ENCODE measurements at places on chromosomes 3 and 15.

GRCh38 chr3:139318431-139318816 is 25.4 kb upstream of the MRPS22 start:
- DNase-seq: no peak

GRCh38 chr3:14373753-14374376 is 28.5 kb upstream of the SLC6A6 start:
- no peak for DNase-seq

DNA sequence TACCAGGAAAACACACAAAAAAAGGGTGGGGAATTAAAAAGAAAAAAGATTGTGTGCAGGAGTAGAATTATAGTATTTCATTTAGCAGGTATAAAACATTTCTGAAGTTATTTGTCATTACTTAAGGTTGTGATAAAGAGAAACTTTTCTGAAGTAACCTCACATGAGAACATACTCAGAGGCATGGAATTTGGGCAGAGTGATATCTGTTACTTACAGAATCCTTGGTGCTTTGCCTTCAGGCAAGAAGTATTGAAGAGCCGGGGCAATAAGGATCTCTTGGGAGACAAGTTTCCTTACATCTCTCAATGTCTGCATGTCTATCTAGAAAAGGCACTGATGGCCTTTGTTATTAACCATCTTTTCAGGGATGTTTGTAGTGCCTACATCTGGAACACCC is 179.7 kb upstream of the ROBO1 start:
- DNase-seq: no peak

DNA sequence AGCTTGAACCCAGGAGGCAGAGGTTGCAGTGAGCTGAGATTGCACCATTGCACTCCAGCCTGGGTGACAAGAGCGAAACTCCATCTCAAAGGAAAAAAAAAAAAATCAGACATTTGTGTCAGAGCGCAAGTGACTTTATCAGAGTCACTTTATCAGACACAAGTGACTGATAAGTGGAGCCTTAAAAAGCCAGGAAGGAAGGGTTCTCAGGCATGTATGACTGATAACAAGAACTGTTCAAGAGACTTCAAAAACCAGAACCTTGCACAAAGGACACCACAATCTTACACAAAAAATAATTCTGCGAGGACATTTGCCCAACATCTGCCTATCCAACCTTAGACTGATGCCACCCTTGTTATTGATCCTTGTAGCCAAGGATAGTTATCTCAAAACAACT is 13.3 kb upstream of the CFAP44 start:
- no peak for DNase-seq

DNA sequence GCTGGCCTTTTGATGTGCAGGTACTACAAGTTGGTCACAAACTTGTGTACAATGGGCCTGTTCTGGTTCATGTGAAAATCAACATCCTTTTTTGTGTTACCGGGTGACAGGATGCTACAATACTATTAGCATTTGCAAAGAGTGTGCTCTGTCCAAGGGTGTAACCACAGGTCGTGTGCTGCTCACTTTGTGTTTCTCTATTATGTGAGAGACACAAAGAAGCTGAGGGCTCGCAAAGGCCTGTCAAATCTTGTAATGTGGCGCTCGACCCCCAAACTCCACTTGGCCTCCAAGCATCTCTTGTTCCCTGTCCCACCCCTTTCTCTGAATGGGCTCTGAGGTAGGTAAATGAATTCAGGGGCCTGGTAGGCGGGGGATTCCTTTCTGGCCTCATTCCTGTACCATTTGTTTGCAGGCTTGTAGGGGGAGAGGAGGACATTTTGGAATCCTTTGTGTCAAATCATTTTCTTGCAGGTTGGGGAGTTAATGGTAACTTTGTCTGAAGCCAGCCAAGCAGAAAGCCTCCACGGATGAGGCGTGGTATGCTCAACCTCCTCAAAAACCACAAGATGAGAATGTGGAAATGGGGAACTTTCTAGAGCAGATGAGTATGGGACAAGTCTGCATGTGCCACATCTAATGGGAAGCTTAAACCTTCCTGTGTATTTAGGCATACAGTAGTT is 109.1 kb downstream of the OPA1 start:
- DNase-seq: no peak

DNA sequence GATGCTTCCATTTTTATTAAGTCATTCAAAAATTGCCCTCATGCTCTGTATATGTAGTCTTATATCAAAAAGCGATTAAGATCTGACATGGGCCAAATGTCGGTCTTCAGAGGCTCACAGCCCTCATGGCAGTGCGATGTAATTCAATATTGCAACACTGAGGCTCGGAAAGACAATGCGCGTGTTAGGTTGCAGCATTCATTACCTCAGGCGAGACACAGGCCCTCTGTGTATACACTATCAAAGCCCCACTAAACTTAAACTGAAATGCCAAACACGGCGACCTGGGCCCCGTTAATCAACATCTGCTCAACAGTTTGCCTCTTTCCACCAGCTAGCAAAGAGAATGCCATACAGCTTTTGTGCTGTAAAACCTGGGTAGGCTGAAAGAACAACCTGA is 413.4 kb downstream of the ERC2 start:
- DNase-seq: no peak

- DNase-seq: no peak
Measured at GRCh38 chr3:4461468-4462090, 5.5 kb downstream of the SUMF1 start.

- no peak for DNase-seq
Measured at GRCh38 chr3:147367676-147368075, 38.7 kb downstream of the ZIC4 start.

Data from NCI-H1930 (cell line).